ENCODE measurements at places on chromosomes 3 and 15.

DNA sequence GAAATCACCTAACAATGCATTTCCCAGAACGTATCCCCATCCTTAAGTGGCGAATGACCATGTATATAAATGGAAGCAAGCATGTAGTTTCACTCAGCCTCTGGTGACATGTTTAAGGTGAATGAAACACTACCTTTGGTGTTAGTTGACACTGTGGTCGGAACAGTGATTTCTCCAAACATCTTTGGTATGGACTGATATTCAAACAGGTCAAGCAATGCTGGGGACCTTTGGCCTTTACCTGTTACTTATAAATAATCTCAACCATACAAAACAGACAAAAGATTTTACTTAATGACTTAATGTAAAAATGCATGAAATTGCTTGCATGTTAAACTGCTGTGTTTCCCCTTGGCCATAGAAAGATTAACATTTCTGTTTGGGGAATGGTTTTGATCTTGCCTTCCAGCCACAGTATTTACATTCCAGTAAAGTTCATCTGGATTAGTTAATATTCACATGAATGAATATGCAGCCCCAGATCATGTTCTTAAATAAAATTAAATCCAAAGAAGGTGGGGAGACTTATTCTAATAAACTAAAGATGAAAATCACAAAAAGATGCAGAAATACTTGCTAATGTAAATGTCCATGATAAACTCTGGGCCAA lies 74.4 kb upstream of the HES1 start:
- no peak for DNase-seq

DNA sequence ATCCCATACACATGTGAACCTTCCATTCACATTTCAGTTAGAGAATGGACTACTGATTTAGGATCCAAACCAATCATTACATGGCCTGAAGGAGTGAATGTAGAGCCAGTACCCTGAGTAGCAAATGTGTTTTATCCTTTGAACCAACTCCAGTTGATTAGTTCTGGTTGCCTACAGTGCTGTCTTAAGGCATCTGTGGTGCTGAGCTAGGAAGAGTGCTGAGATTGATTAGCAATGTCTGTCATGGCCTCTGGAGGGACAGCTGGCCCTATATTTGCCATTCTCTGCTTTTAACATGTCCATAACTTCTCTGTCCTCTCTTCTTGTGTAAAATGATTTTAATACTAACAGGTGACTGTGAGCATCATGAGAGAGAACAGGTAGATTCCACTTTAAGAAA lies 11.1 kb downstream of the LRTM1 start:
- no peak for DNase-seq

DNA sequence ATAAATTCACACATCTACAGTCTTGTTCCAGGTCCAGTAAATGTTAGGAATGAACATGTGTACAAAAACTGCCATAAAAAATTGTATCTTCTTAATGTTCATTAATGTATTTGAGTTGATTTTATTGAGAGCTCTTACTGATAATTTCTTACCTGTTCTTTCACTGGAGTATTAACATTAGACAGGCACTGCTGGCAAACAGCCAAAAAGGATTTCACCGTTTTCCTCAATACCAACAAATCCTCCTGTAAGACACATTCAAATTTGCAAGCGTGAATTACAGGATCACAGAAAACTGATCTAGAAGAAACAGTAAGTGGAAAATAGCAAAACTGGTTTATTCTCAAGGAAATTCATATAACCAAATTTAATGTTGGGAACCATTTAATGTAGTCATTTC lies 127.4 kb downstream of the PCCB start:
- no peak for DNase-seq

DNA sequence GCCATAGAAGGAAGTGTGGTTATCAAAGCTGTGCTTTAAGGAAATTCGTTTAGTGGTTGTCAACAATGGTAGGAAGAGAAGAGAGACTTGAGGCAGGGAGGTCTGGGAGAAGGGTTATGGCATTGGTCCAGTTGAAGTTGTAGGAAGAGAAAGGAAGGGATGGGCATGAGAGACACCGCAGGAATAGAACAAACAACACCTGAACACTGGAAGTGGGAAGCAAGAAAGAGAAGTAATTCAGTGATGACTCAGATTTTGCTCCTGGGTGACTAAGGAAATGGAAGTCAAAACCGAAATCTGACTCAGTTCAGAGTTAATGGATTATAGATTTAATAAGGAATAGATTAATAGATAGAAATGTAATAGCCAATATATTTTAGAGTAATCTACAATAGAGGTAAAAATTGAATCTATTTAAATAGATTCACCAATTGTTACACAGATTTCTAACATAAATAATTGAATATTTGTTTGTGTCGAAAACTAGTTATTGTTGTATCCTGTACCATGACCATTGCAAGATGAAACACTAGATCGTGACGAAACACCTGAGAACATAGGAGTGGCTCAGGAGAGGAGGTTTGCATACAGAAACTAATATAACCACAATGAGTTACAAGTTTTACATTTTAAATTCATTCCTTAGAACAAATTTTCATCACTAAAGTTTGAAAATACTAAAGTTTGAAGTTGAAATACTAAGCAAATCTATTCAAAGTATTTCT lies 36.0 kb downstream of the THBS1 start:
- no peak for DNase-seq

GRCh38 chr3:124840331-124840730 lies 46.8 kb downstream of the ITGB5 start:
- no peak for DNase-seq

GRCh38 chr3:49265661-49266386 lies 11.2 kb downstream of the C3orf62 start:
- no peak for DNase-seq

GRCh38 chr15:66138892-66139590 lies 114.5 kb downstream of the MEGF11 start:
- peak; percentile 62 for DNase-seq

GRCh38 chr3:13688034-13688433 lies 139.1 kb downstream of the FBLN2 start:
- no peak for DNase-seq

DNA sequence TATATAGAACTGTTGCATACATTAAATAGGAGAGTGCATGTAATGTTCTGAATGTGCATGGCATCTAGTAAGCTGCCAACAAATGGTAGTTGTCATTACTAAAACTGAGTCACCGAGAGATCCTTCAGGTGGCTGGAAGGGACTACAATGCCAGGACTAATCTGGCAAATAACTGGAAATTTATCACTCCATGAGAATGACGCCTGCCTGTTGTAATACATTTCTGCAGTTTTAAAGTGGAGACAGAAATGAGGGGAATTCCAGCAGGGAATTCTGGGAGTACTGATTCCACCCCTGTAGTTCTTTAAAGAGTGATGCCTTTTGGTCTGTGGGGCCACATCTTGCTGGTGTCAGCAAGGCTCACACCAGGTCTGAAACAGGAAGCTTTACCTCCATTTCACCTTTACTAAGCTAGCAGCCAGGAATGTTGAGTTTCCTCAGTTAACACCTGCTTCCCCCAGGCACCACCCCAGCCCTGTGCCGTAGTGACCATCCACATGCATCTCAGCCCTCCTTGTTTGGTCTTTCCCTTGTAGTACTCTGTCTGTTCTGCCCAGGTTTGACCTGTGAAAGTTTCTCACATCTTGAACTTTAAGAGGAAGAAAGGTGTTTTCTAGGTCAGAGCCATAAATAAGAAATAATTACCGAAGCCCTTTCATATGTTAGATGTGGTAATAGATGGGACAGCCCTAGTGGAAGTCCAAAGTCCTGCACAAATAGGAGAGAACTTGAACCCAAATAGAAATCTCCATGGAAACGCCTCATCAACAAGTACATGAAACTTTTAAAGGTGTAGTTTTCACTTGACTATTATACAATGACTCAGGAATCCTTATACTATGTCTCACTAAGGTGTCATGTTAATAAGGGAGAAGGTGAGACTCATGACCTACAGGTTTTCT lies 56.7 kb upstream of the LMOD3 start:
- DNase-seq, result no peak

DNA sequence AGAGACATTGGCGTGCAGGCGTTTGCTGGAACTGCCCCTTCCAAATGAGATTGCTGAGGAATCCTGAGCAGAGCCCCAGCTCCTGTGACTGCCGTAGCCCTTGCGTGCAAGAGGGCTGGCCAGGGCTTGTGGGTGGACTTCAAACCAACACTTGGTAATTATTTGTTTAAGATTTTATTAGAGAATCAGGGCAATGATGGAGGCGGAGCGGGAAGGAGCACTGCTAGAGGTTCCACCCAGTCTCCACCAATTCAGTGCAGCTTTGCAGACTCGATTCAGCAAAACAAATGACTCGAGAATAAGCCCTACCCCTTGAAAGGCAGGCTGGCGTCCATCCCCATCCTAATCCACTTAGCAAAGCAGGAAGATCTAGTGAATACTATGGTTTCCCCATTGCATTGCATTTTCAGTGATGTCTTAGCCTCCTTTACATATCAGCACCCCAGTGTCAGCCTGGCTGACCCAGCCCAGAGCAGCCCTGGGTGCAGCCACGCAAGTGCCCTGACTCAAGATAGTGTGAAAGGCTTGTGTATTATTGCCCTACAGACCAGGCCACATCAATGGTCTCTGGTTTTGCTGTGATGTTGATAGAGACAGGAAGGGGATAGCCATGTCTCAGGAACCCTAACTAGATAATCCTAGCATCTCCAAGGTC lies 26.0 kb downstream of the GLDN start:
- no peak for DNase-seq

DNA sequence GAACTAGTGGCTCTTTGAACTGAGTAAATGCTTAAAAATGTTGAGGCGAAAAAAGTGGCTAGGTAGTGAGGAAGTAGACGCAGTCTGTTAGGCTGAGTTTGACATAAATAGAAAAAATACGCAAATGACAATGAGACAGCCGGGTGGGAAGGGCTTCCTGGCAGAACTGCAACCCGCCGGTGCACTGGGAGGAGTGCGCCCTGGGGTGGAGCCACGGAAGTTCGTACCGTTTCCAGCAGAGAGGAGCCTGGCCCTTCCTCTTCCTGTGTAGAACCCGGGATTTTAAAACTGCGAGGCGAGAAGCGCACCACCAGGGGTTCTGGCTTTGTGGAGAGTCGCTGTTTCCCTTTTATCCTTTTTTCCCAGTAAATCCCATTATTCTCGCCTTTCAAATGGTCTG lies 602.6 kb downstream of the PYDC2 start:
- DNase-seq, result no peak

- DNase-seq, result no peak
Observed at GRCh38 chr3:146195030-146195429, 34.0 kb upstream of the PLOD2 start.

GRCh38 chr3:12730506-12731242 lies 28.4 kb downstream of the TMEM40 start:
- DNase-seq, result no peak

DNA sequence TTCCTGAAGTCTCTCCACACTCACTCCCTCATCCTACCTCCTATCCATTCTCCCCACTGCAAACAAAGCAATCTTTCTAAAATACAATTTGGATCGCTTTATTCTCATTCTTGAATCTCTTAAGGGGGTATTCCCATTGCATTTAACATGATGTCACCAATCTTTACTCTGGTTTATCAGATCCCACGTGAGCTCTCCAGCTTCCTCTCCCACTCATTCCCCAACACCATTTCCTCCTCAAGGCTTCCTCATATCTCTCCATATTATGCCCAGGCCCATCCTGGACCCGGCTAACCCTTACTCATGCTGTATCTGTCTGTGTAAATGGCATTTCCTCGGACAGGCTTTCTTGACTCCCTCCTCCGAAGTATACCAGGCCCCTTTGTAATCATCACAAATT lies 165.0 kb downstream of the CD47 start:
- DNase-seq, result no peak

GRCh38 chr15:72538931-72539330 lies 64.8 kb downstream of the ARIH1 start:
- DNase-seq, result no peak

DNA sequence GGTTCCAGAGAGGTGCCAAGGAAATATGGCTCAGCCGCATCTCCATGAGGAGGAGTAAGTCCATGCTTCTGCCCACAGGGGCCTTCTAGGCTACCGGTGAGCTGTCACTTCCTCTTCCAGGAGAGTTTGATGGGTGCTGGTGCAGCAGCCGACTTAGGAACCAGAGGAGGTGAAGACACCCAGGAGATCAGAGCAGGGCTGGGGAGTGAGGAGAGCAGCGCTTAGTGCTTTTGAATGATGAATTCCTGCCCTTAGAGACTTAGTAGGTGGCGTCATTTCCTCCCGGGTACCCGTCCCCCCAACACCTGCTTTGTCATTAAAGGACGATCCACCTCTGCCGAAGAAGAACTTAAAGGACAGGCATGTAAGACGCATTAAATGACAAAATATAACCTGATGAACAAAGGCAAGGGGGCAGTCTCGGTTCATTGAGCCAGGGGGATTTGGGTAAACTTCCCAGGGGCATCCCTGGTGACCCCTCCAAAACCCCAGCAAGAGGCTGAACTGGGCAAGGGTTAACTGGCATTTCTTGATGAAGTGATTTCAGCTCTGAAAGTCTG lies 67.6 kb downstream of the HES1 start:
- DNase-seq, result no peak

DNA sequence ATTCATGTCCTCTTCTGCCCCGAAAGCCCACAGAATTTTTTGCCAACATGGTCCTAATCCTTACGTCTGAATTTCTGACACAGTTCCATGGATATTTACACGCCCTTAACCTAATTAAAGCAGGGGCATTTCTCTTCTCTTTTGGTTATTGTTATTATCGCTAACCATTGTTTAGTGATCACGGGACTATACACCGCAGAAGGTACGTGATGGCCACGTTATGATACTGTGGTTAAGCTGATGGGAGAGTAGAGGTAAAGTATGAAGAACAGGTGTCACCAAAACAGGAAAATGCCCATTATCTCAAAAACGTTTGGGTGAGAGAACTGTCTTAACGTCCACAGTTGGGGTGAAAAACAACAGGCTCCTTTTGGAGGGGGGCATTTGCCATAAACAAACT lies 26.4 kb downstream of the CCR4 start:
- DNase-seq, result no peak

- no peak for DNase-seq
Observed at GRCh38 chr3:16464511-16465148, 48.9 kb downstream of the RFTN1 start.

DNA sequence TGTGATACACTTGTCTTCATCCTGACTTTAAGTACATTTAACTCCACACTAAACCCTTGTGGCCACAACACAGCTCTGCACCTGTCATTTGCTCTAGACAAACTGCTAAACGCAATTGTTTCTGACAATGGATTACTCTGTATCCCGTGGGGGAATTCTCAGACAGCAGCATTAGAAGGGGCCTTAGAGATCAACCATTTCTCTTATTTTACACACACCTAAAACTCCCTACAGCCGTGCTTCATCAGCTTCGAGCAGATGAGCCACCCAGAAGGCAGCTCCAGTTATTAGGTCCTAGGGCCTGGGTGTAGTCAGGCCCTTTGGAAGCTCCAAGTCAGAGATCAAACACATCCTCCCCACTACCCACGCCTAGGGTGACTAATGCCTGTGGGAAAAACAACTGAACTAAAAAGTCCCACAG lies 1.3 kb upstream of the IL12A start:
- DNase-seq, result no peak

DNA sequence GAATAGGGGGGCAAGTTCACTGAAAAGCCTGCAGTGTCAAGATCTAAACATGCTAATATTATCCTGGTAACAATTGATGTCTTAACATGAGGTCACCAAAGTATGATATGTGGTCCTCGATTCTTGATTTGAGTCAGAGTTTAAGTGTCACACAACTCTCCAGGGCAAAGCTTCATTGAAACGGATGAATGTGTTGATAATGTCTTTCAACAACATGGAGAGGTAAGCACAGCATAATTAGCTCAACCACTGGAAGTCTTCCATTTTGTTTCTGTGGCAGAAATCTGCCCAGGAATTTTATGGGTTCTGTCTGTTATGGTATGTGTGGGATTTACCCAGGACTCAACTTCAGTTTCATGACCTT lies 591.5 kb downstream of the ZNF385D start:
- DNase-seq, result no peak

GRCh38 chr3:182908471-182908870 lies 71.9 kb downstream of the DCUN1D1 start:
- DNase-seq, result no peak
